Activated CD4-positive, alpha-beta T cell treated with anti-CD3 and anti-CD28 coated beads for 1 hour (primary cell): ENCODE measurements at places on chromosomes 1 and 21.

DNA sequence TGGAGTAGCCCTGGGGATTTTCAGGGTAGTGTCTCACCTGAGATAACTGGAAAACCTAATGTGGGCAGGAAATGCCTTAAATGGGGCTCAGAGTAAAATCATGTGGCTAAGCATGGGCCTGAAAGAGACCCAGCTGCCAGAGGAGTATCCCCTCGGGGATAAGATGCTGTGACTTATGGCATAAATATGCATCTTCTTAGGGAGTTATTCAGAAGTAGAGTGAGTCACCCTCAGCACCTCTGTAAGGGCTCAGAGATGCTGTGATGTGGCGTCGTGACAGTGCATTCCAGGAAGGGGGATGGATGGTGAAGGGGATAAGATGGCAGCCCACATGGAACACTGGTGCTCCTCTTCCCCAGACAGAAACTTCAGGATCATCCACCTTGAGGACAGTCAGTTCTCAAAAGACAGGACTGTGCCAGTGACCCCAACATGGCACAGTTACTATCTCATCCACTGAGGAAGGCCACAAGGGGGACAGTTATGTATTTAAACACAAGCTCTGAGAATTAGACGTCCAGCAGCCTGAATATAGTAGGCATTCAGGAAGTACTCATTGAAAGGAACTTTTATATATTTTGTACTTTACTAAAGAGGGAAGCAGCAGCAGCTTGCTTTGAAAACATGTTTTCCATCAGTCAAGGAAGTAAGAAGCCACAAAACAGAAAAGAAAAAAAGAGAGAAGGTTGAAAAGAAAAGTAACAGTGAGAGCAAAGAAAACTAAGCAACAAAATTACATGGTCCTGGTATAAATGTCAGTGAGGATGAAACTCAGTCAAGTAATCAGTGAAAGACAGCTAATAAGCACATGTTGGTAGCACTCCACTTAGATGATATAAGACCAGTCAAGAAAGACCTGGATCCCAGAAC, 8.3 kb downstream of the IL24 start:
- DNase-seq = no peak

- no peak for DNase-seq
Measured at GRCh38 chr1:152866321-152866720, 6.5 kb downstream of the LCE7A start.

- no peak for DNase-seq
Measured at GRCh38 chr1:18539171-18539570, 58.4 kb downstream of the KLHDC7A start.

GRCh38 chr1:167654975-167655575, 25.0 kb downstream of the RCSD1 start:
- DNase-seq = no peak

DNA sequence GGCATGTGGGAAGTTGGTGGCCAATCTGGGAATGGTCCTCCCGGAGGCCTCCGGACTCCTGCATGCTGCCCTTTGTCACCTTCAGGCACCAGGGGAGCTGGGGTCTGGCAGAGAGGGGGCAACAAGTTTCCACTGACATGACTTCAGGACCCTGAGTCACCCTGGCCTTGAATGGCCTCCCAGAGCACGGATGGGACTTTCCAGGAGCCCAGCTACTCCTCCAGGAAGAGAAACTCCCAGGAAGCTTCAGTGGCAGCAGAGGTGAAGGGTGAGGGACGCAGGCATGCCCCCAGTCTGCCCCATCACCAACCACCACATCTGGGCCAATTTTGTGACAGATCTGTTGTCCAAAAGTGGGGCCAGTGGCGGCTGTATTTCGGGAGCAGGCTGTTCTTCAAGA, 55.9 kb upstream of the WASF2 start:
- no peak for DNase-seq

DNA sequence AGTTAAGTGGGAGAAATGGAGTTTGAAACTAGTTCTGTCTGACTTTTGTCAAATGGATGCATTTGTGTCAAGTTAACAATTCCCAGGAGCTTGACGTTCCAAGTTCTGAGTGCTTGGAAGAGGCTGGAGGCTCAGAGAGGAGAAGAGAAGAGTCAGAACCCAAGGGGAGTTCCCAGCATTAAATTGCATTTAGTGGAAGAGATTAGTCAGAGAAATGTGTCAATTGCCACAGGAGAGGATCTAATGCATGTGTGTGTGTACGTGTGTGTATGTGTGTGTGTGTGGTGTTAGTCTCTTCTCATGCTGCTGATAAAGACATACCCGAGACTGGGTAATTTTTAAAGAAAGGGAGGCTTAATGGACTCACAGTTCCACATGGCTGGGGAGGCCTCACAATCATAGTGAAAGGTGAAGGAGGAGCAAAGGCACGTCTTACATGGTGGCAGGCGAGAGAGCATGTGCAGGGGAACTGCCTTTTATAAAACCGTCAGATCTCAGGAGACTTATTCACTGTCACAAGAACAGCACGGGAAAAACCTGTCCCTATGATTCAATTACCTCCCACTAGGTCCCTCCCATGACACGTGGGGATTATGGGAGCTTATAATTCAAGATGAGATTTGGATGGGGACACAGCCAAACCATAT, 101.5 kb upstream of the TMEM51 start:
- DNase-seq = no peak

- DNase-seq = no peak
Measured at GRCh38 chr1:238161955-238162354, 271.2 kb upstream of the ZP4 start.

DNA sequence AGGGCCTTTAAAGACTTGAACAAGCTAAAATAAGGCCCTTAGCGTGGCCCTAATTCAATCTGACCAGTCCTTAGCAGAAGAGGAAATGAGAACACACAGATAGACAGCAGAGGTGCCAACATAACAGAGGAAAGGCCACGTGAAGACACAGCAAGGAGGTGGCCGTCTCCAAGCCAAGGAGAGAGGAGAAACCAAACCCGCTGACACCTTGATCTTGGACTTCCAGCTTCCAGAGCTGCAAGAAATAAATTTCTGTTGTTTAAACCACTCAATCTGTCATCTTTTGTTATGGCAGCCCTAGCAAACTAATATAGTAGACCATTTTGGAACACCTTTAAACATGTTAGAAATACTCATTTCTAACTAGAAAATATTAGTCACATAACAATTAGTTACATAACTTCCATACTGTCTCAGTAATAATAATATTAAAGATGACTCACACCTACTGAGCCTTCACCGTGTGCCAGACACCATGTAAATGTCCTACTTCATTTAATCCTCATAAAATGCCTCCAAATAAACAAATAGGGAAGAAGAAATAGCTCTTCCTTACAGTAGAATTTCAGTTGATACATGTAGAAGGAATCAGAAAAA, 47.9 kb downstream of the S1PR1 start:
- DNase-seq = no peak

- no peak for DNase-seq
Measured at GRCh38 chr1:235650341-235651169, 971 bp upstream of the GNG4 start.

- DNase-seq = no peak
Measured at GRCh38 chr21:45054927-45055612, 19.3 kb upstream of the ADARB1 start.

GRCh38 chr1:196467230-196467925, 140.9 kb downstream of the KCNT2 start:
- no peak for DNase-seq

- peak; percentile 30 for DNase-seq
Measured at GRCh38 chr1:67760030-67760821, 73.0 kb downstream of the GNG12 start.

- DNase-seq = no peak
Measured at GRCh38 chr1:246959944-246960693, 28.4 kb upstream of the AHCTF1 start.

DNA sequence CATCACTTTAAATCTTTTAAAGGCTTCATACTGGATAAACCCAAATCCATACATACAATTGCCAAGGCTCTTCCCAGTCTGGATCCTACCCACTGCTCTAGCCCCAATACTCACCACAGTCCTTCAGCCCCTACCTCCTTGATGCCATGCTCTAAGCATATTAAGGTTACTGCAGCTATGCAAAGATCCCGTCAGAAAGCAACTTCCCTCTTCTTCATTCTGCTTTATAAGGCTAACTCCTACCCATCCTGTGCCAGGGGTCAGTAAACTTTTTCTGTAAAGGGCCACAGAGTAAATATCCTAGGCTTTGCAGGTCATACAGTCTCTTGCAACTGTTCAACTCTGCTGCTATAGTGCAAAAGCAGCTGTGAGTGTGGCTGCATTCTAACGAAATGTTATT, 34.3 kb upstream of the MTF1 start:
- DNase-seq = no peak
